Activated T-helper 9 cell treated with anti-CD3 and anti-CD28 coated beads, Interleukin-2, amount 50 U/mL, for 16 hours (primary cell): ENCODE measurements at places on chromosomes 7 and 10.

- DNase-seq = no peak
These were observed 222.6 kb downstream of the MGMT start for GRCh38 chr10:129689671-129690071.

DNA sequence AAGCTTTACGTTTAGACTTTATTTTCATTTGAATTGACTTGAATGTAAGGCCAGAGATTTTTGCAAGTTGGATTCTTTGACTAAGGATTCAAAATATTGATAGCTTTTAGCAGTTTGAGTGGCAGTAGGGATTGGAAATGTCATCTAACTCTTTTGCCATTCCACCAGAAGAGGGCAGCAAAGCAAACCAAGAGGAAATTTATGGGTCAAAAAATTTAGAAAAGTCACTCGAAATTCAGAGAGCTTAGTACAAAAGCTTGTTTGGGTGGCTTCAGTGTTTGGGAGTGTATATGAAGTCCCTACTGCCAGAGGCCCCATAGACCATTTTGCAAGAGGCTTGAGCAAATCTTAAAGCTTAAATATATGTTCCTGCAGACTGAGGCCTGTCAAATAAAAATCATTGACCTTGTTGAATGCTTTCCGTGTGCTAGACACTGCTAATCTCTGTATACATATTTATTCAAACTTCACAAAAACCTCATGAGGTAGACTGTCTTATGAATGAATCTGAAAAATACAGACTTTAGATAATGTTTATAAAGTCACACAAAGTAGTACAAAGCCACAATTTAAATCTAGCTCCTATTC, 44.6 kb upstream of the RSBN1L start:
- DNase-seq = no peak

DNA sequence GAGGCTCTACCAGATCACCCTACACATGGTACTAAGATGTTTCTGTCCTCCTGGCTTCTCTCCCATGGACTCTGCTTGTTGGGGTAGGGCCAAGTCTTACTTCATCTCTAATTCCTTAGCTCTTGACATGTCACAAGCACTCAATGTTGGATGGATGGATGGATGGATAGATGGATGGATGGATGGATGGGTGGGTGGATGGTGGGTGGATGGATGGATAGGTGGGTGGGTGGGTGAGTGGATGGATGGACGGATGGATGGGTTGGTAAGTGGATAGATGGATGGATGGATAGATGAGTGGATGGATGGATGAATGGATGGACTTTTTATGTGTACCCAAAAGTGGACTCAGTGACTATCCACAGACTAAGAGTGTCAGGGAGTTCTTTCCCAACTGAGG, 28.5 kb downstream of the HSPA12A start:
- no peak for DNase-seq

GRCh38 chr7:8443576-8444467, 10.4 kb downstream of the NXPH1 start:
- no peak for DNase-seq

GRCh38 chr10:119461380-119461779, 81.1 kb downstream of the RGS10 start:
- no peak for DNase-seq

DNA sequence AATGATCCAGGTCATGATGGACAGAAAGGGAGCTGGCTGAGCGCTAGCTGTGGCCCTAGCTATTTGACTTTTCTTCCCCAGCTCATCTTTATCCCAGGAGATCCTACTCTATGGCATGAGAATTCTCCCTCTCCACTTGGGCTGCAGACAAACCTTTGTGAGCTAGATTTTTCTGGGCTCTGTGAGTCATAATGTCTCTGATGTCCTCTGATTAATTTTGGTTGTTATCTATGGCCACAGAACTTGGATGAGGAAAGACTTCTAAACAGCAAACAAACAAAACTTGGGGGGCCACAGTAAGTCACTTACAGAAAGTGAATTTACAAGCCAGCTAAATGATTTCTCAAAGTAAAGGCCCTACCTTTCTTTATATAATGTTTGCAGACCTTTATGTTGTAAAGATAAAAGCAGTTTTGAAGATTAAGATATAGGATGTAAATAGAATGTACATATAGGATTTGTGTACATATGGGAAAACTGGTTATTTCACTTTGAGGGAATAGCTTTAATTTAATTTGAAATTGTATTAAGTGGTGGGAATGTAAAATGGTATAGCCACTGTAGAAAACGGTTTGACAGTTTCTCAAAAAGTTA, 10.4 kb downstream of the ABLIM1 start:
- no peak for DNase-seq

GRCh38 chr10:47241256-47241655, 58.7 kb upstream of the GDF10 start:
- DNase-seq = no peak

DNA sequence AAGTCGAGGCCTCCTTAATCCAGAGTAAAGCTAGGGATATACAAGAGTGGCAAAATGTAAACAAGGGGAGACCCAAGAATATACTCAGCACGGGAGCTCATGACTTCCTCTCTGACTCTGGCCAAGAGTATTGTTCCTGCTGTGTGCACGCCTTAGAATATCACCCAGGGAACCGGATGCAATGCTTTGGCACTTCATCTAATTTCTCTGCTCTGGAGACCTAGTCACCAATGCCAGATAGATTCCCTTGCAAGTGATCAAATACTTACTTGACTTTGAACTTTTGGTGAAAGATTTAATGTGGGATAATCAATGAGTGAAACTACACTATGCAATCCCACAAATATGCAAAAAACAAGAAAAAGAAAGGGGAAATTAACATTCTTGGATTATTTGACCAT, 695.5 kb downstream of the INHBA start:
- DNase-seq = no peak

DNA sequence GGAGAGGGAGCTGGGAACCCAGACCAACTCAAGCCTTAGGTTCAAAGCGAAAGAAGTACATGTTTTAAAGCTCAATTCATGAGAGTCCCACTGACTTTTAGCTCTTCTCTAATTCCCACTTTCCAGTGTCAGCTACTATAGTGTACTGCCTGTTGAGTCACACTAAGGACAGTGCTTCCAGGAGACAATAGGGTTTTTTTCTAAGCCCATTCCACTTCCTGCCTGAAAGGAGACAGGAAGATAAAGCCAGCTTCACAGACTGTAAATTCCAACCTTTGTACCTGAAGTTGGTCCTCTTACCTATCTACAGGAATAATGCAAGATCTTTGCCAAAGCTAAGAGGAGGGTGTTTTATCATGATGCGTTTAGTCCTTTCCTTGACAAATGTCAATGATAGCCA, 4.4 kb downstream of the MSRB2 start:
- DNase-seq = no peak

- no peak for DNase-seq
These were observed 27.2 kb upstream of the TRIM8 start for GRCh38 chr10:102617041-102617440.

DNA sequence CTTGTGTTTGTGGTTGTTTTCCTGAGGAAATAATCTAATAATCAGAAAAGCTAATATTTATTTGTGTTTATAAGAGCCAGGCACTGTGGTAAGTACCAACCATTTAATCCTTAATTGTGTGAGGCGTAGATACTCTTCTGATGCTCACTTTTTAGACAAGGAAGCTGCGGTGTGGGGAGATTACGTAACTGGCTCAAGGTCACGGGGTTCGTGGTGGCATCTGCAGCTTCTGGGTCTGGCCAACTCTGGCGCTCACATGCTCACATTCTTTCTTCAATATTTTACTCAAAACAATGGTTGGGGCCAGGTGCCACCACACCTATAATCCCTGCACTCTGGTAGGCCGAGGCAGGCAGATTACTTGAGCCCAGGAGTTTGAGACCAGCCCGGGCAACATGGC, 77.6 kb downstream of the RALA start:
- no peak for DNase-seq

DNA sequence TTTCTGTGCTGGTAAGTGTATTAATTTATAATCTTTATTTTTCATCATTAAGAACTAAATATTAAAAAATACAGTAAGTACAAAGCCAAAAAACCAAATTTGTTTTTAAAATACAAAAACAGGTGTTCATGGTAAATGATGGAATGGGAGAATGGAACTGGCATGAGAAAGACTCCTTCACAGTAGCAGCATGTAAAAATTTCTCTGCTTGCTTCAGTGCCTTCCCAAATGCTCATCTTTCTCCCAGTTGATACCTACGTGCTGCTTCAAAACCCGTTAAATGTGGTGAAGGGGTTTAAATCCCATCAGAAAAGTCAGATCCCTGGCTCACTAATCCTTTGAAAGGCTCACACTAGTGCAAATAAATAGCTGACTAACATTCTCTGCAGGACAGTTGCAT, 4.2 kb downstream of the RNF133 start:
- no peak for DNase-seq

DNA sequence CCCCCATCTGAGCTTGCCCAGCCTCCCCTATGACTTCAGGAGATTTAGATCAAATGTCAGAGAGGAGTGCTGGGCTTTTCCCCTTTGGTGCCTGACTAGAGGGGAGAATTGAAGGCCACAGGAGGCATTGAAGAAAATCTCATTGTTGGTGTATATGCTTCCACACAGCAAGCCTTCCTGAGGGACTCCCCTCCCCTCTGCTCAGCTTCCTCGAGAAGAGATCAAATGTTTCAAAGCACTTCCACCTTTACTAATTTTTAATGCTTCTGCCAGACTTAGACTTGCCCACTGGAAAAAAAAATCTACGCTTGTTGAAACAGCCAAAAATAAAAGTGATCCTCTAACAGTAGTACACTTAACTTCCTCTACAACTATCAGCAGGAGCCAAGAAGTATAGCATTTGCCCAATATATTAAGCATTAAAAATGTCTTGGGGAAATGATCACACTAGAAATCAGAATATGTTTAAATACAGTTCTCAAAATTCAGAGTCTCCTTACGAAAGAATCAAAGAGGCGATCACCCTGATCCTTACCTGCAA, 79.3 kb downstream of the FZD1 start:
- DNase-seq = no peak

DNA sequence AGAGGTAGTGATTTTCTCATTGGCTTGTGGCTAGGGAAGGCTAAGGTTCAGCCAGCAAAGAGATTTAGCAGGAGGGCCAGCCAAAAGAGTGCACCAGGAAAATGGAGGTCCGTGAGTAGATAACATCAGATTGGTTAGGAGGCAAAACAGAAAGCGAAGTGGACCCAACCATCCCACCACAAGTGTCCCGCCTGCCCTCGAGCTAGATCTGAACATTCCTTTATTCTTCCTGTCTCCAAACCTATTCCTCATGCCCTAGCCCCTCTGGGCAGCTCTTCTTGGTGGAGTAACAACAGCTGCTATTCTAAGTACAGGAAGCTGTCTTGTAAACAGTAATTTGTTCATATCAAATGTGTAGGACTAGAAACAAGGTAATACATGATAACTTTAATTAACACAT, 85.7 kb upstream of the BET1 start:
- DNase-seq = no peak

DNA sequence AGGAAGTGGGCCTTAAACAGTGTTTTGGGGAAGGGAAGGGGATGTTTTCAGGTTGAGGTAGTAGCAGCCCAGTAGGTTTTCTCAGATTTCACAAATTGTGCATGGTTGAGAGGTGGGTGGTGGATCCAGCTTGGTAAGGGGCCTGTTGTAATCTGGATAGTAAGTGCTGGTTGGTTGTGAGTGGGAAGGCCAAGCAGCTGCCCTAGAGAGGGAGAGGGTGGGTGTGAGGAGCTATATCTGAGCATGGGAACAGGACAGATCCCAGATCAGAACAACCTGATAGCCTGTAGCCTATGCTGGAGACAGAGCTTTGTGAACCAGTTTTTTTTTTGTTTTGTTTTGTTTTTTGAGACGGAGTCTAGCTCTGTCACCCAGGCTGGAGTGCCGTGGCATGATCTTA, 53.9 kb upstream of the ZMIZ2 start:
- no peak for DNase-seq

DNA sequence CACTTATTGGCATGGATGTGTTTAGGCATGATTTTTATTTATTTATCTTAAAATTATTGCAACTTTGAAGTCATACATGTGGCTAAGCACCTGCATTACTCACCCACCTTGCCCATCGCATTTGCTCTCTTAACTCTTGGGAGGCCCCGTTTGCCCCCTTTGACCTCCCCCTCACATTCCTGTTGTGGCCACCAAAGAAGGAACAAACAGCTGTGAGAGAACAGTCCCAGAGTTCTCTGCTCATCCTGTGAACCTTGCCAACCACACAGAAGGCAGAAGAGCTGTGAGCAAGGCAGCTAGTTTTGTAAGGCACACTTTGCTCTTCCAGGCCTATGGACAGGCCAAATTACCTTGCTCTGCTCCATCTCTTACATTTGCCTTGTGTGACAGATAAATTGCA, 23.6 kb upstream of the FGL2 start:
- no peak for DNase-seq
